ENCODE measurements at places on chromosomes 16 and 17.
A peak's percentile ranks its signal among the peaks of the same experiment; 100 is the strongest.

DNA sequence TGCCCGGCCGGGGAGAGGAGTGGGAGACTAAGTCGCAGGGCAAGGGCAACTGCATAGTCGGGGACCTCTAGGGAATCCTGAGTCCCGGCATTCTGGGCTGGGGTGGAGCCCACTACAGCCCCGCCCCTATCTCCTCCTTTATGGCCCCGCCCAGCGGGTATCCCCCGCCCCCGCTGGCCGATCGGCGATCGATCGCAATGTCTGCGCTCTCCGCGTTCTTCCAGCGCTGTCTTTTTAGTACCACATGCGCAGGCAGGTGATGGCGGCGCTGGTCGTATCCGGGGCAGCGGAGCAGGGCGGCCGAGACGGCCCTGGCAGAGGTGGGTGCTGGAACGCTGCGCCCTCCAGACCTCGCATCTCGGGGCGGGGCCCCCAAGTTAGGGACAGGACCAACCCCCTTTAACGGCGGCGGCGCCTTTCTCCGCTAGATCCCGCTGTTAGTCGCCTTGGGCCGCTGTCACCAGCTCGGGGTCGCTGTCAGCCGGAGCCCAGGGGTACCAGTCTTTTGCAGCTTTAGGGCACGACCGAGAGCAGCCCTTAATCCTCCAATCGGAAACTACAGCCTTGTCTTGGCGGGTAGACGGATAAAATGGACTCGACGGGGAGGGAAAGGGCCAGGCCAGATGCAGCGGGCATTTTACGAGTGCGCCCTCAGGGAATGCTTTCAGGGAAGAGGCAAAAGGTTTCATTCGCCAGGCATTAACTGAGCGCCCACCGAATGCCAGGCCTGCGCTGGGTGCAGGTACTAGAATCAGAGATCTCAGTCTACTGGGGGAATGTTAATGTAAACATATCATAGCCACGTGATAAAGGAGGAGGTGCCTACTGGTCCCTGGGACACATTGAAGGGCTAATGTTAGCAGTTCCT is at the start of gene DPH1:
TSS of gene DPH1 (plus strand) at position 243 of the 868 bp plus-strand sequence. CDS start at position 260, 17 bp downstream.
- peak; percentile 88 for DNase-seq

GRCh38 chr17:75521951-75522727 is 3.4 kb upstream of the LLGL2 start:
- no peak for DNase-seq

DNA sequence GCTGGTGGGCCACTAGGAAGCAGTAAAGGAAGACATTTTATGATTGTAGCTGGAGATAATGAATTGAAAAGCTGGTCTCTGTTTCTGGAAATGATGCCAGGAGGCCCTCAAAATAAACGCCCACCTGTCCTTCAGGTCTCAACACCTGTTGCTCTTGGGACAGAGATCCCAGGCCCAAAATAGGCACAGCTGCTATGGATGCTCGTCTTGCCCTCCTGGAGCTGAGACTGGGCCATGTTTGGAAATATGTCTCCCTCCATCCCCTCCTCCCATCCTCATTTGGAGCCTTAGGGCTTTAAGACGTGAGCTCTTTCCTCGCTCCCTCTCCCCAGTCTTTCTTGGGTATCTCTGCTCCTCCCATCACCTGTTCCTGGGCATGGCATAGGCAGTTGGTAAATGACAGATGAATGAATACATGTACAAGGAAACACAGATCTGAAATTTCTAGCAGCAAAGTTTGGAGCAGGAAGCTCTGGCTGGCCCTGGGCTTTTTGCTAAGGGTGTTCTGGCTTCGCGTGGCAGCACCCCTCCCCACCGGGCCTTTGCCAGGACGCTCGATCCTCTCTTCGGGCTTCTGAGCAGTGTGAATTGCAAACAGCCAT is 33.3 kb downstream of the MYH3 start:
- DNase-seq = no peak

- DNase-seq = no peak
Observed at GRCh38 chr17:31467502-31468256, 76.2 kb downstream of the RAB11FIP4 start.

DNA sequence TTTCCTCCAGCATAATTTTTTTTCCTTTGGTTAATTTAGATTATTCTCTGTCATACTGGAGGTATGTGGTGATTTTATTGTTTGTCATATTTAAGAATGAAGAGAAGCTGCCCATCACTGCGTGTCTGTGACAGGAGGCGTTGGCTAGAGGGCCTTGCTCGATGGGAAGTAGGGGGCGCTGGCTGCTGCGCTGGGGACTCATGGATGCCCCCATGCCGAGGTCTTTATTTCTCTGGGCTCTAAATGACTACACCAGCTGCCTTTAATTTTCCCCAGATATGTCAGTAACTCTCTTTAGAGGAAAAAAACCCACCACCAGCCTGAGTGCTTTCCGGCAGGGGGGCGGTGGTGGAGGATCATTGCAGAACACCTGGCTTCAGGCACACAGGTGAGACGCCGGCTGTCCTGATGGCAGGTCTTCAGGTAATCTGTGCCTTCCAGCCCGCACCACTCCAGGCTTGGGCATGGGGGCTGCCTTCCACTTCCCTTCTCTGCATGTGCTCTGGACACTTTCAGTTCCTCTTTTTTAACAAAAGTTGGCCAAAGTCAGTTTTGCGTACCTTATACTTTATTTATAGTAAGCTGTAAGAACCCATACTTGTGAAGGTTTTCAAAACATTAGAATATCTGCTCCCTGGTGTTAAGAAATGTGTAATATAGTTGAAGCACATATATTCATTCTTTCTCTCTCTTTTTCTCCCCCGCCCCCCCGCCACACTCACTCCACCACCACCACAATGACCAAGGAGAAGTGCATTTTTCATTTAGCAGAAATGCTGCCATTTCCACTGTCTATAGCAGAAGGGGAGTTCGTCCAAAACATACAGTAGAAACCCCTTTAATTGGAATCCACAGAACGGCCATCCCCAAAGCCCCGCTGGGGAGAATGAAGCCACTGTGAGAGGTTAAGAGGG is 192.7 kb downstream of the RPTOR start:
- DNase-seq = no peak

GRCh38 chr17:5785338-5785737 is 201.0 kb upstream of the NLRP1 start:
- no peak for DNase-seq

- DNase-seq = no peak
Observed at GRCh38 chr17:49069585-49070273, 62.8 kb upstream of the B4GALNT2 start.

DNA sequence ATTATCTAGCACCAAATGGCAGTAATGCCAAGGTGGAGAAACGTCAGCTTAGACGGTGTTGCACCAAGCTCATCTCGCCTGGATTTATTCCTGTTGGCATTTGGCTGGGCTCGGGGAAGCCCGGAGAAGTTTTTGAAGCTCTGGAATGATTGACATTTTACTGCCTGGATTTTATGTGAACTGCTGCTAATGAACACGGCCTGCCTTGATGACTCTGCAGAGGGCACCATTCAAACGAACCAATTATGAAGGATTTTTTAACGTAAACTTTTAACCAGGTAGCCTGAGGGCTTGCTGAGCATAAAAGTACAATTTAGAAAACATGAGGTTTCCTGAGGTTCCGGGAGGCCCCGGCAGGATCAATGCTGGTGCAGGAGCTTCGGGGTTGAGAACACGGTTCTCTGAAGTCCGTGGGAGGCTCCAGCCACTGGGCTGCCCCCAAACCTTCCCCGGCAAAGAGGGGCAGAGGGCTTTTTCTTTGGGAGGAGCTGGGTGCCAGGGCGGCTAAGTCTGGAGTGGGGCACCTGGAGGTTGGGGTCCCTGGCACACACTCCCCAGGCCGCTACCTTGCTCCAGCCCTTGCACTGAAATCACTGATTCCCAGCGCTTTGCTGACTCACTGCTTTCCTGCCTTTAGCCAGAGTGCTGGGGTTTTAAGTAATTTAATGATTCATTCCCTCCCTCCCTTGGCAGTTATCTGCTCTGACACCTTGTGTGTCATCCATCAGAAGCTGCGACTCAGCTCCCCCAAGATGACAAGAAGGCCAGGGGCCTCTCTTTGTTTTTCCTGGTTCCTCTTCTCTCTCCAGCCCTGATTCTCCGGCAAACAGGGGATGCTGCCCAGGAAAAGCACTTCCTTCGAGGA is 161.2 kb upstream of the IRX3 start:
- no peak for DNase-seq

DNA sequence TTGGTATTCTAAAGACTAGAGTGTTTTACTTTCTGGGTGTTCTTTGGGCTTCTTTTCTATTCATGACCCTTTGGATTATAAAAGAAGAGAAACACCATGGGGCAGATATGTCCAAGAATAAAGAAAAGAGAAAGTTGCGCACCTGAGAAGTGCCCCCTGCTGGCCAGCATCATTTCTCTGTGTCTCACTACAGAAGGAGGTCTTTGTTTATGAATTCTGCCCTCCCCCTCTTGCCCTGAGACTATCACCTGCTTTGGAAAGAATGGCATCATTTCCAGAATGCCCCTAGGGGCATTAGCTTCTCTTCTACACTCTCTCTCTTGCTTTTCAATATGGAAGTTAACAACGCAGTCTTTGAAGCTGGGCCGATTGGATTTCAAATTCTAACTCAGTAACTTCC is 45.0 kb downstream of the CDH13 start:
- peak; percentile 22 for DNase-seq

DNA sequence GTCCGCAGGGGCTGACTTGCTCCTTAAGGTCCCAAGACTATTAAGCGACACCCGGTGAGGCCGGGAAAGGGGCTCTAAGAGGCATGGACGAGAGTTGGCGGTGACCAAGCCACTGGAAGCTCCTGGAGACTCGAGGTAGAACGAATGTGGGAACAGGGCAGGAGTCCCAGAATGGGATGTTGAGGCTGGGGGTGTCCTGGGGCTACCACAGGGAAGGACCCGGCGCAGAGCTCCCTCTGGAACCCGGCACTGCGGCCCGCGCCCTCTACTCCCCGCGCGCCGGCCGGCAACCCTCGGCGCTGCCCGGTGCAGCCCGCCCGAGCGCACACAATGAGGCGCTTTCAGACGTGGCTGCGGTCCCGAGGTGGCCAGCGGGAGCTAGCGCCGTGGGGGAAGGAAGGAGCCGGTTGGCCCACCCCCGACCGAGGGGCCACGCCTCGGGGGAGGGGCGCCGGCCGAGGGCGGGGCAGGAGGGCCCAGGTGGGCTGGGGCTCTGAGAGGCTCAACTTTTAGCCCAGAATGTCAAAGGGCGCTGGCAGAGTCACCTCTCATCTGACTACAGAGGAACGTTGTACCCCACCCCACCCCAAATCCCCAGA is at the start of gene CHST6:
TSS of gene CHST6 (minus strand) at position 366 of the 599 bp plus-strand sequence. CDS start 15,613 bp downstream, outside the sequence.
- peak; percentile 43 for DNase-seq
